Midbrain (tissue), 1 donor: ENCODE measurements at places on chromosomes 13 and 19.

- no peak for DNase-seq
These were observed 874 bp downstream of the TRIM28 start for GRCh38 chr19:58544591-58545285.

DNA sequence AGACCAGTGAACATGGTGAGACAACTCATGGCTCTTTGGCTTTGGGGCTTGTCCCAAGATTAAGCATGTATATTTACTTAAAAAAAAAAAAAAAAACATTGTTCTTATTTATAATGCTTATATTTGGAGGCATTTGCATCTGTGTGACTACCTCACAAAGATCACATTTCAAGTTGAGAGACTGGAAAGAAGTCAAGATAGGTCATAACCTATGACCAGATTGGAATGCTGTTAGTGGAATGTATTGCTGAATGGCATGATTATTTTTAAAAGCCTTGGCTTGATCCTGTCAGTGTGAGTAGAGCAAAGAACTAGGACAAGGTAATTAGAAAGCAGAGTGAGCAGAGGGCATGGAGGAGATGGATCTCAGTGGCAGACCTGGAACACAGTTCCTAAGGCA, 214.6 kb downstream of the OXGR1 start:
- DNase-seq: no peak

GRCh38 chr13:112204346-112205327, 137.7 kb downstream of the SOX1 start:
- no peak for DNase-seq

- no peak for DNase-seq
These were observed 1.6 kb downstream of the CYSLTR2 start for GRCh38 chr13:48655291-48655690.

DNA sequence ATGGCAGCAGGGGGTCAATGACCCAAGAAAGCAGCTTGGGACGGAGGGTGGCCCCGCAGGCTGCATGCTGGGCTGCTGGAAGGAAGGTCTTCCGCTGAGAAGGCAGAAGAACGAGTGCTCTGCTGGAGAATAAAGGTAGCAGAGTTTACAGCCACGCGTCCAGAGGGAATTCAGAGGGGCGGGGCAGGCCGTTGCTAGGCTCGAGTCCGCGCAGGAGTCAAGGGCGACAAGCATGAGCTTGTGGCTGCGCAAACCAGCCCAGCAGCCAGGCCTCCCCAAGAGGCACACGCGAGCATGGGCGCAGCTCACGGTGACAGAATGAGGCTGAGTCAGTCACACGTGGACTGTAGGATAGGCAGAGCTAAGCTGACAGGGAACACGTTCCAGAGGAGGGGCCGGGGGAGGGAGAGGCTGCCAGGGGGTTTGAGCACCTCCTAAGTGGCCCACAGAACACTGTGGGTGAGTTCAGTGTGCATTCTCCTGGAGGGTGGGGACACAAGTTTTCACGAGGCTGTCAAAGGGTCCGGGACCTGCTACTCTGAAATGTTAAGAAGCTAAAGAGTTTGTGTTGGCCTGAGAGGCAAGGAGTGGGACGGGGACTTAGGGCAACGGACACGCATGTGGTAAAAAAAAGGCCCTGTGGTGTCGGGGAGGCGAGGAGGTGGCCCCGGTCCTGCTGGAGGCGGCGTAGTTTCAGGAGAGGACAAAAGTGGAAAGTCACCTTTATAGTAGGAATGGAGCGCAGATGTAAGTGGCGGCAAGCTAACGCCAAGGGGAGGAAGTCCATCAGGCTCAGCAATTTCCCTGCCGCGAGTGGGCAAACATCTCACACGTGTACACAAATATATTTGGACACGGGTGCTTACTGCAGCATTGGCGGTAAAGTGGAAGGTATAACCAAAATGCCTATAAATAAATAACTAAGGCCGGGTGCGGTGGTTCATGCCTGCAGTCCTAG, 17.7 kb downstream of the RFX2 start:
- DNase-seq: peak; percentile 21

- no peak for DNase-seq
These were observed 34.6 kb upstream of the ONECUT3 start for GRCh38 chr19:1718420-1719291.

DNA sequence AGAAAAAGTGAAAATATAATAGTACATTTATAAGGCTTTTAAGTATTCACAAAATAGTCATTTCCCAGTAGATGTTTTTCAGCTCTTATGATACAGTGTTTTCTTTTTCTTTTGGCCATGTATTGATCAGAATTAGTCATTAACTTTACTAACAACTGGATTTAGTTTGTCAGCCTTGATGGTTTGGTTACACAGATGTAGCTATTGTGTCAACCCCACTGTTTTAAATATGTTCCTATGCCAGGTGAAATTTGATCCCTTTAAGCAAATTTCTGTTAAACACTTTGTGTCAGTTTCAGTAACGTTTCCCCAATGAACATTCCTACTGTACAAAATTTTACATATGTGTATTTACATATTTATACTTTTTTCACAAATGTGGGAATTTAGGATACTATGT, 261.5 kb upstream of the STARD13 start:
- no peak for DNase-seq

GRCh38 chr19:49507803-49508494, 4.5 kb upstream of the FCGRT start:
- DNase-seq: no peak
